ENCODE measurements at places on chromosomes 6 and 20.

DNA sequence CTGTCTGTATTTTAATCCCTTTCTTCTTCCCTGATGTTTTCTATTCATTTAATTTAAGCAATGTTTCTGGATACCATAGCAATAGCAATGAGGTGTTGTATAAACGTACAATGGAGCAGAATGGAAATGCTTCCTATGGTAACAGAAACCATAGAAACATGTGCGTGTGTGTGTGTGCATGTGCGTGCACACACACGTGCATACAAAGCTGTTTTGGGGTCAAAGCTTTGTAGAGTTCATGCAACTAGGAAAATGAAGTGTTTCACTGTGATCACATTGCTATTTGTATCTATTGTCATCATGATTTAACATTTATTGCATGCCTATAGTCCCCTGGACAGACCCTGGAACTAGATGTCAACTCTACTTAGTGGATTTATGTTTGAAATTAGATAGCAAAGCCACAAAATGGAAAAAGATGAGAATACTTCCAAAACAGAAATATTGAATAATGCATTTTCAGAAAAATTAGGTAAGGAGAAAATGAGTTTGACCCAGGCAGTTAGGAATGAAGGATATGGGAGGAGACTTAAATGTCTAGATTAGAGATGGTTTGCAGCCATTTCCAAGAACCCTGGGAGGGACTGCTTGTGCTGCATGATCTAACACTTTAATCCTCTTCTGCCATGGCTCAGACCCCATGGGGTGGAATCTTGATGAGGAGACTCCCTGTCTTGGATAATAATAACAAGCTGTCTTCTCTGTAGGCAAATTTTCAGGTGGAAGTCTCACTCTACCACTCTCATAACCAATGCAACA is 124.4 kb downstream of the TRMT11 start:
- no peaks in the 10 kb centered on the region for H3K36me3 ChIP-seq
- H3K27ac ChIP-seq: no peak overlapping the region
- no peak for DNase-seq
- H3K4me1 ChIP-seq: no peaks in the 10 kb centered on the region
- H3K4me3 ChIP-seq: no peak overlapping the region
- no peaks in the 10 kb centered on the region for H3K27me3 ChIP-seq

GRCh38 chr6:150069706-150070105 is 785 bp upstream of the ULBP3 start:
- H3K27me3 ChIP-seq: peaks cover 37% of the 10 kb centered on the region
- no peak overlapping the region for H3K27ac ChIP-seq
- DNase-seq: no peak
- H3K4me1 ChIP-seq: peaks cover 22% of the 10 kb centered on the region
- no peak overlapping the region for H3K4me3 ChIP-seq

GRCh38 chr6:56663344-56663743 is 20.7 kb upstream of the DST start:
- peaks cover 9% of the 10 kb centered on the region for H3K4me1 ChIP-seq
- no peak overlapping the region for H3K27ac ChIP-seq
- DNase-seq: no peak
- no peaks in the 10 kb centered on the region for H3K36me3 ChIP-seq

DNA sequence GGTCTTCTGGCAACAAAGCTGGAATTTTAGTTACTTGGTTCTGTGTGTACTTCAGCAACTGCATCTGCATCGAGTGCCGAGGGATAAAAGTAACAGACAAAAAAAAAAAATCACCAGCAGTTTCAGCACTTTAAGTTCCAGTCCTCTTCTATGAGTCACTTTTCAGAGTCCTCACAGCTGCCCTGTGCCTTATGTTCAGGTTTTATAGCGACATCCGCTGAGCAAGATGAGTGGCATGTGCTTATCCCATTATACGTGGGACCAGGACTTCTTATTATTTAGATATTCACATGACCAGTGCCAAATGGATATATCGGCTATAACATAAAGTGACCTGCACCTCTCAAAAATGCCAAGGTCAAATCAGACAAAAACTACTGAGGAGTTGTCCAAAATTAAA is 242.9 kb downstream of the FOXA2 start:
- no peak overlapping the region for H3K4me3 ChIP-seq
- peaks cover 1% of the 10 kb centered on the region for H3K27me3 ChIP-seq

GRCh38 chr6:108862479-108863191 is 14.4 kb downstream of the ARMC2 start:
- peaks cover 21% of the 10 kb centered on the region for H3K4me1 ChIP-seq
- no peak overlapping the region for H3K27ac ChIP-seq
- H3K4me3 ChIP-seq: no peak overlapping the region
- peaks cover 1% of the 10 kb centered on the region for H3K27me3 ChIP-seq
- peaks cover 41% of the 10 kb centered on the region for H3K36me3 ChIP-seq

DNA sequence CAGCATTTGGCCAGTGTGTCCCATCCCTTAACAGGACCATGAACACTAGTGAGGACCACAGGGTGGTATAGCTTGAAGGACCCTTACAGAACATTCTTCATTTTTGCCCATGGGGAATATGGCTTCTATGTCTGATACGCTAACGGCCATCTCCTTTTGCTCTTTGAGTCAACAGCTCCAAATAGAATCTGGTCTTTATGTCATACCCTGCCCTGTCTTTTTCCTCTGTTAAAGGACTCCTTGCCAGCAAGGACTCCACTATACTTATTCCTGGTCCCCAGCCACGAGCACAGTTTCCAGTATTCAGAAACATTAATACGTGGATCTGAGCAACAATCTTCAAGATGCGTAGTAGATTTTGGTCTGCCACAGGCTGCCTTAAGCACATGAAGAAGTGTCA is 22.5 kb downstream of the SERPINB1 start:
- H3K27me3 ChIP-seq: no peaks in the 10 kb centered on the region
- H3K4me1 ChIP-seq: peaks cover 35% of the 10 kb centered on the region
- H3K36me3 ChIP-seq: peaks cover 27% of the 10 kb centered on the region
- H3K27ac ChIP-seq: no peak overlapping the region

DNA sequence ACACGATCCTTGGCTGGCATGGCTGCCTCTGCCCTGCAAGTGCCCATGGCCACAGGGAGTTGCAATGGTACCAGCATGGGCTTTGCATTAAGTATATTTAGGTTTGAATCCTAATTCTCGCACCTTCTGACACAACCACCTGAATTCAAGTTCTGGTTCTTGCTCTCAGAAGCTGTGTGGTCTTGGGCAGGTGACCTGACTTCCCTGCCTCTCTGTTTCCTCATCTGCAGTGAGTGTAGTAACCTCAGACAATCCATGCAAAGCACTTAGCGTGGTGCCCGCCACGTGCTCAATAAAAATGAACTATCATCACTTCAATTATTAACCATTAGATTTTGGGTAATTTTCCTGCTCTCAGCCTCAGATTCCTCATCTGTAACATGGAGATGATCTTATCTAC is 378.8 kb upstream of the ARID1B start:
- no peaks in the 10 kb centered on the region for H3K36me3 ChIP-seq
- no peak overlapping the region for H3K27ac ChIP-seq
- peaks cover 12% of the 10 kb centered on the region for H3K4me1 ChIP-seq
- peaks cover 30% of the 10 kb centered on the region for H3K27me3 ChIP-seq

DNA sequence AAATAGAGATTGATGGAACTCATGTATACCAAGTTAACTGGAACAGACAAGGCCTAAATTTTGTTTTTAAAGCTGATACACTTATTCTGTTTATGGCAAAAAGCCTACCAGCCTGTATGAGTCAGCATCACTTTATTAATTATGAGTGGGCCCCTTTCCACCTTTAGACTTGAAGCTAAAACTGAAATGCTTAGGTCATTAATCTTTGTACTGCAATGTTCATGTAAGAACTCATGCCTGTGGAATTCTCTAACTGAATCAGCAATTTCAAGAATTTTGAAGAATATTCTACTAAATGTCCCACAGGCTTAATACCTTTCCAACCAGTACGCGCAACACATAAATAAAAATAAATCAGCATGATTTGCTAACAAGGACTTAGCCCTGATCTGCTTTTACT is 140.2 kb upstream of the PHACTR1 start:
- H3K4me1 ChIP-seq: no peaks in the 10 kb centered on the region
- no peak overlapping the region for H3K4me3 ChIP-seq
- no peak overlapping the region for H3K27ac ChIP-seq

GRCh38 chr20:41865938-41866337 is 247.8 kb upstream of the CHD6 start:
- H3K36me3 ChIP-seq: no peaks in the 10 kb centered on the region
- H3K4me3 ChIP-seq: no peak overlapping the region
- DNase-seq: no peak
- no peaks in the 10 kb centered on the region for H3K27me3 ChIP-seq
- no peak overlapping the region for H3K27ac ChIP-seq

DNA sequence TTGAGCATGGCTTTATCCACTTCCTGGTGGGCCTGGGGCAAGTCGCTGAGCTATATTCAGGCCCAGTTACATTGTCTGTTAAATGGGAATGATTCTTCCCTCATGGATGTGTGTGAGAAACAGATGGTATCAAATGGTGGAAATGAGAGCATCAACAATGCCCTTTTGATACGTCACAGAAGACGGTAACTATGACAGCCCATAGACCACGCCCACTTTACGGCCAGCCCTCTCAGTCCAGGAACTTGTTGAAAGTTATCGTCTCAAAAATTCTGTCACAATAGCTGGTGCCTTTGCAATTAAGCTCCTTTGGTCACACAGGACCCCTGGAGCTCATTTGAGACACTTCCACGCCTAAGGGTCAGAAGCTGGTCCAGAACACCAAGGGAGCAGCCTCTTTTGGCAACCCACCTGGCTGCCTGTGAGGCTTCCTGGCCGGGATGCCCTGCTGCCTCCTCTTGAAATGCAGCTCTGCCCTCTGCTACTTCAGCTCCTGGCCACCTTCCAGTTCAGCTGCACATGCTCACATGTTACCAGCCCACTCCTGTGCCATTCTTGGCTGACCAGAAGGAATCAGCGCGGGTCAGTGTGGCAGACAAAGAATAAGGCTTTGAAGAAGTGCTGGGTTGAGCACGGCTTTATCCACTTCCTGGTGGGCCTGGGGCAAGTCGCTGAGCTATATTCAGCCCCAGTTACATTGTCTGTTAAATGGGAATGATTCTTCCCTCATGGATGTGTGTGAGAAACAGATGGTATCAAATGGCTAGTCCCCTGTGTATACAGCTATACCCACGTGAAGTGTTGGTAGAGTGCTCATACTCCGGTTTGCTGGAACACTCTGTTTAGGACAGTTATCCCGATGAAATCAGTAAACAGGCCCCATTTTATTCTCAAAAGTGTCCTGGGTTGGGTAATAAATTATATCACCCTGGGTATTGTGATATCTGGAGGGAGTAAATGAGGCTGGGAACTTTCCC is 199.2 kb upstream of the SUPT3H start:
- peaks cover 19% of the 10 kb centered on the region for H3K4me1 ChIP-seq
- no peak overlapping the region for H3K27ac ChIP-seq
- no peak overlapping the region for H3K4me3 ChIP-seq
- H3K27me3 ChIP-seq: no peaks in the 10 kb centered on the region

- no peak for DNase-seq
- no peak overlapping the region for H3K4me3 ChIP-seq
- no peak overlapping the region for H3K27ac ChIP-seq
These were observed 78.4 kb upstream of the CCN6 start for GRCh38 chr6:111975466-111975865.

DNA sequence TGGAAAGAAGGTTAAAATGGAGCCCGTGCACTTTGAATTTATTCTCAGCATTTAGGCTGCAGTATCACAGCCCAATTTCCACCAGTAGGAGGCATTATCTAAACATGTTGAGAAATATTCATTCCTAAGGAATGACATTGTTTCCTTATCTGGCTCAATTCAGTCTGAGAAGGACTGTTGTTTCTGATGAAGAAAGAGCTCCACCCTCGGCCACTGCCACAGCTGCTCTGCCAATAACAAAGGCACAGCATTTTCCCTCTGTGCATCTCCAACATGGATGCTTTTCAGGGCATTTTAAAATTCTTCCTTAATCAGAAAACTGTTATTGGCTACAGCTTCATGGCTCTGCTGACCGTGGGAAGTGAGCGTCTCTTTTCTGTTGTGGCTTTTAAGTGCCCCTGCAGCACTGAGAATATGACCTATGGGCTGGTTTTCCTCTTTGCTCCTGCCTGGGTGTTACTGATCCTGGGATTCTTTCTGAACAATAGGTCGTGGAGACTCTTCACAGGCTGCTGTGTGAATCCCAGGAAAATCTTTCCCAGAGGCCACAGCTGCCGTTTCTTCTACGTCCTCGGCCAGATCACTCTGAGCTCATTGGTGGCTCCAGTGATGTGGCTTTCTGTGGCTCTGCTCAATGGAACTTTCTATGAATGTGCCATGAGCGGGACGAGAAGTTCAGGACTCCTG is at the start of gene CALHM5:
TSS of gene CALHM5 (plus strand) at position 216 of the 687 bp plus-strand sequence. CDS start at position 274, 58 bp downstream.
- H3K27me3 ChIP-seq: peaks cover 9% of the 10 kb centered on the region
- no peaks in the 10 kb centered on the region for H3K36me3 ChIP-seq
- no peak within 1 kb of the TSS for H3K27ac ChIP-seq
- DNase-seq: no peak
- no peaks in the 10 kb centered on the region for H3K4me1 ChIP-seq
